ENCODE measurements at places on chromosomes 6 and 20.

GRCh38 chr6:168498161-168498843, 57.3 kb downstream of the SMOC2 start:
- DNase-seq: no peak

- DNase-seq: no peak
Observed at GRCh38 chr20:33145521-33145920, 22.4 kb upstream of the BPIFA2 start.

DNA sequence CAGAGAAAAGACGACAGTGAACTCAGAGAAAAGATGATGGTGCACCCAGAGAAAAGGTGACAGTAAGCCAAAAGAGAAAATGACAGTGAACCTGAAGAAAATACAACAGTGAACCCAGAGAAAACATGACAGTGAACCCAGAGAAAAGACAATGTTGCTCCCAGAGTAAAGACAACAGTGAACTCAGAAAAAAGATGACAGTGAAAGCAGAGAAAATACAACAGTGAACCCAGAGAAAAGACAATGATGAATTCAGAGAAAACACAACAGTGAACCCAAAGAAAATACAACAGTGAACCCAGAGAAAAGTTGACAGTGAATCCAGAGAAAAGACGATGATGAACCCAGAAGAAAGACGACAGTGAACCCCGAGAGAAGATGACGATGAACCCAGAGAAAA, 140.5 kb upstream of the MAP3K4 start:
- no peak for DNase-seq

DNA sequence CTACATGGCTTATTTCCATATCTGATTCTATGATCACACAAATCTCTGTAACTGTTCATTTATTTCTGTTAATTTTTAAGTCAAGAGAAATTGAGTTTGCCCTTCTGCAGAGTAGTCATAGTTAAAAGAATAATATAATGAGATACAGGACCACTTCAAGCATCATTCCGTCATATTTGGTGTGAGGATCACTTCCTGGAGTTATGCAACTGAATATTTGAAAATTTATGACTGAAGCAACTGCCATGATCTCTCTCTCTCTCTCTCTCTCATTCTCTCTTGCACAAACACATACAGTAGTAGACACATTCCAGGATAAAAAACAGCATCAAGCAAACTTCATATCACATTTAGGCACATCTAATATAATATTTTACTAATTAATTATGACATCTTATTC, 116.4 kb downstream of the COL9A1 start:
- DNase-seq: no peak

Data from stimulated activated CD8-positive, alpha-beta memory T cell treated with anti-CD3 and anti-CD28 coated beads, Interleukin-12 subunit alpha, Interleukin-12 subunit beta, amount 100 ng/mL, for 4 hours (primary cell).